ENCODE measurements at places on chromosomes 16 and 17. TPM values are rescaled to one million over a fixed set of nuclear protein-coding genes. Genes with fewer than 3 reads are reported as not detected.

TPSD1 gene
- total RNA-seq = not detected

NR1D1 gene
- total RNA-seq = 1.2 TPM

TPSAB1 gene
- total RNA-seq = not detected

DNAH17 gene
- total RNA-seq = not detected

PSME3IP1 gene
- total RNA-seq = 41.3 TPM

CUEDC1 gene
- total RNA-seq = 21.6 TPM

CTRB2 gene
- total RNA-seq = not detected

PRCD gene
- 0.94 TPM for total RNA-seq

SP2 gene
- total RNA-seq = 1.9 TPM

TMEM238L gene
- not detected for total RNA-seq

CES1 gene
- 0.82 TPM for total RNA-seq

C16orf86 gene
- 10.3 TPM for total RNA-seq

ZACN gene
- not detected for total RNA-seq

KREMEN2 gene
- 0.23 TPM for total RNA-seq

PPP1R1B gene
- total RNA-seq = 28.8 TPM

SCARF1 gene
- total RNA-seq = under 0.01 TPM

XAF1 gene
- total RNA-seq = 9.8 TPM

NPIPB13 gene
- total RNA-seq = 0.26 TPM

SALL1 gene
- 1.9 TPM for total RNA-seq

SUMO2 gene
- total RNA-seq = 73.5 TPM

SNAI3 gene
- not detected for total RNA-seq

MT3 gene
- not detected for total RNA-seq

FZD2 gene
- total RNA-seq = 22.8 TPM

MYH2 gene
- total RNA-seq = 3.5 TPM

KRT28 gene
- not detected for total RNA-seq

CA7 gene
- not detected for total RNA-seq

LRRC37A3 gene
- total RNA-seq = 4.5 TPM

PRSS22 gene
- total RNA-seq = not detected

SLX1A gene
- total RNA-seq = 24.3 TPM

ARHGAP27 gene
- 2.2 TPM for total RNA-seq

P2RX5 gene
- 0.58 TPM for total RNA-seq

YBX2 gene
- total RNA-seq = not detected

CCDC102A gene
- total RNA-seq = 39.9 TPM

RAB11FIP4 gene
- 0.47 TPM for total RNA-seq

MYH8 gene
- total RNA-seq = 4.1 TPM

KRT15 gene
- total RNA-seq = not detected

NTN1 gene
- 0.23 TPM for total RNA-seq

PROCA1 gene
- total RNA-seq = 2.0 TPM
